Stimulated activated CD4-positive, alpha-beta T cell treated with anti-CD3 and anti-CD28 coated beads, TNF-alpha, amount 100 ng/mL, for 1 hour (primary cell): ENCODE measurements at places on chromosomes 7 and 10.

DNA sequence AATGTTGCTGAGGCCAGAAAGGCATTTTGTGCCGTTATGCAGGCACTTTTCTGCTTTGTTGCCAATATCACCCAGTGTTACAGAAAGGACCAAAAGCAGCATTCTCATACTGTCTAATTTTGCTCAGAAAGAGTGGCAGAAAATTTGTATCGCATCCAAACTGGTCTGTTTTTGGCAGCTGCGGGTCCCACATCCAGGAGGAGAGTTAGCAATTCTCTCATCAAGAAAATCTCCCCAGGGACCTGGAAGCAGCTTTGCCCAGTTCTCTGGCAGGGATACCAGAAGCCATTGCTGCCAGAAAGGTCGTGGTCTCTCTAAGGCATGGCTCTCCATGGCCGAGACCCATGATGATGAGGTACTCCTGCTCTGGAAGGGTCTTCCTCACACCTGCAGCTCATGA, 489.2 kb upstream of the ZMIZ1 start:
- no peak for DNase-seq

- no peak for DNase-seq
These were observed 33.2 kb downstream of the TMEM120A start for GRCh38 chr7:75961218-75961617.

DNA sequence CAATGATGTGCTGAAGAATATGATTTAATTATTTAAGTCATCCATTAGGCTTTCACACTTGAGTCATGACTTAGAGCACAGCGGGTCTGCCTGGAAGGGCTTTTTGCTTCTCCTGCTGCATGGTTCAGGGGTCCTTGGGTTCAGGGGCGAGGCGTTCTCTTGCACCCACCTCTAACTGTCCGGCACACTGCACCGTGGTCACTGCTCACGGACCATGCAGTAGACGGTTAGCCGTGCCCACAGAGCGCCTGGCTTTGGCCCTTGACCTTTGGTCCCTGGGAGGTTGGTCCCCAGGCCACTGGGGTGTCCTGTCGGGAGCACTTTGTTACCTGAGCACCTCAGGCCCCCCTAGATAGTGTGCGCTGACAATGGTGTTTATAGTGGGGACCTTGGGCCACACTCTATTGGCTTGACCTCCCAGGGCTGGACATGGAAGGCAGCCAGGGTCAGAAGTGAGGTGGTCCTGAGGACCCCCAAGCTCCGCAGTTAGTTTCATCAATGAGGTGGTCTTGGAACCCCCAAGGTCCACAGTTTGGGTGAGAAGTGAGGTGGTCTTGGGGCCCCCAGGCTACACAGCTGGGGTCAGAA, 110.6 kb downstream of the ACTR3B start:
- DNase-seq = no peak

- no peak for DNase-seq
These were observed 3.3 kb downstream of the WIPF3 start for GRCh38 chr7:29809533-29810155.

DNA sequence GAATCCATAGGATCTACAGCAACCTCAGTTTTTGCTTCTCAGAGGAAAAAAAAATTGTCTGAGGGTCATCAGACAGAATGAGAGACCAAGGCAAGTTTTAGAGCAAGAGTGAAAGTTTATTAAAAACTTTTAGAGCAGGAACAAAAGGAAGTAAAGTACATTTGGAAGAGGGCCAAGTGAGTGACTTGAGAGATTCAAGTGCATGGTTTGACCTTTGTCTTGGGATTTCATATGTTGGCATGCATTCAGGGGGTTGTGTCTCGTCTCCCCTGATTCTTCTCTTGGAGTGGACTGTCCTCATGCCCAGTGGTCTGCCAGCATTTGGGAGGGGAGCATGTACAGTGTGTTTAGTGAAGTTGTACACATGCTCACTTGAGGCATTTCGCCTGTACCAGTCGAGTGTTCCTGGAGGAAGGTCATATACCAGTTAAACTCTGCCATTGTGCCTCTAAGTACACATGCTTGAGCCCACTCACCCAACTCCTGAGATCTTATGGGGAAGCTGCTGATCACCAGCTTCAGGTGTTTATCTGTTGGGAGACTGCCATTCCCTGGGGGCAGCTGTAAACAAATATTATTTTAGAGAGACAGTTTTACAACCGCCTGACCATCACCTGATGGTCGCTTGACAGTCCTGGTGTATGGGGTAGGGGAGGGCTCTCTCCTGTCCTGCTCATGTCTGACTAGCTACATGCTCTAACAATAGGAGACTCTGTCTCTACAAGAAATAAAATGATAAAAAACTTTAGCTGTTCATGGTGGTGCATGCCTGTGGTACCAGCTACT, 109.4 kb downstream of the EEPD1 start:
- DNase-seq = no peak

DNA sequence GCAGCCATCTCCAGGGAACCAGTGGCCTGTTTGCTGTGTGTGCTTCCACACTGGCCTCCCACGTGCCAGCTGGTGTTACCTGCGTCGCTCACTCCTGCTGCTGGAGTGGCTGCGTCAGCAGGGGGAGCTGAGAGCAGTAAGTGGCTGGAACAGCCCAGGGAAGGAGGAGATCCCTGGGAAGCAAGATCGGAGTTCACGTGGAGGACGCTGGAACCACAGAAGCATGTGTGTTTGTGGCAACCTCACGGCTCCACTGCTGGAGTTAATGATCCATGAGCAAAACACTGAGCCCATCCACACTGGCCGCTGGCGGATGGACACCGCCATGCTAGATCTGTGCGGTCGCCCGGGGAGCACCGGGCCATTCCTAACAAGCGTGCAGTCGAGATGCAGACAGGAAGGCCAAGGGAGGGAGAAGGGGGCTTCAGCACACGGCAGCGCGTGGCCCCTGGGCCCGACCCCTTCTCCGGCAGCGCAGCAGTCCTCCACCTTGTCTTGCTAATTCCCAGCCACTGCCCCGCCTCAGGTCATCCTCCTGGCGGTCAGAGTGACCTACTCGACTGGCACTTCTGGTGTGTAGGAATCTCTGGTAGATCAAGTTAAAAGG, 68.5 kb upstream of the EEPD1 start:
- no peak for DNase-seq

DNA sequence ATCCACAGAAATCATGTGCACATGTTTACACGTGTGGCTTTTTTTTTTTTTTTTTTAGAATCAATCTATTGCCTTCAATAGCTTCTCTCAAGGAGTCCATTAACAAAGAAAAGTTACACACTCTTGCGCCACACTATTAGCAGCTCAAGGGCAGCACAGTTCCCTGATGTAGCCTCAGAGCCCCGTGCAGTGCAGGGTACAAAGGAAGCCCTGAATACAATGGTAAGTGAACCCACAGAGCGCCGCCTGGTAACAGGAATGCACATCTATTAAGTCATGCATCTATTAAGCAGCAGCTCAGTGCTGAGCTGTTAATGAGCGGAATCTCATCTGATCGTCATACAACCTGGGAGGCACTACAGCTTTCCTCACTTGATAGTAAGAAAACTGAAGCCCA, 113.7 kb upstream of the PDLIM1 start:
- DNase-seq = no peak

- no peak for DNase-seq
These were observed 33.2 kb downstream of the LAMB4 start for GRCh38 chr7:108096996-108097395.

- no peak for DNase-seq
These were observed 2.9 kb downstream of the BHLHA15 start for GRCh38 chr7:98213888-98214810.
